Kidney epithelial cell (primary cell): ENCODE measurements at places on chromosomes 5 and 9.

- no peak for DNase-seq
Observed at GRCh38 chr9:134396258-134396742, 70.0 kb downstream of the RXRA start.

DNA sequence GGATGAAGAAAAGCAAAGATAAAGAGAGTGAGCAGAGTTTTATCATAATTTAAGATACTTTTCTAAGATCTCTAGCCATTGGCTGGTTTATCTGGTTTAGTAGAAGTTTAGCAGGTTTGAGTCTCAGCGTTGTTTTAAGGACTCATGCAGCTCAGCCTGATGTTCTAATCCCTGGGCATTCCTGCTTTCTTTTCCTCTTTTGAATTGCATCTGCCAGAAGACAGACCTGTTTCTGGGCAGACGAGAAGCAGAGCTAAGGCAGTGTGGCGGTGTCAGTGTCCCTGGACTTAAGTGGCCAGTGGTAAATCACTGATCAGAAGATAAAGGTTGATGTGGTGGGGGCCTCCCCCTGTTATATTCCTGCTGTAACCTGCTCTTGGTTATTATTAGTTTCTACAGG is 138.6 kb downstream of the ADCY2 start:
- no peak for DNase-seq

DNA sequence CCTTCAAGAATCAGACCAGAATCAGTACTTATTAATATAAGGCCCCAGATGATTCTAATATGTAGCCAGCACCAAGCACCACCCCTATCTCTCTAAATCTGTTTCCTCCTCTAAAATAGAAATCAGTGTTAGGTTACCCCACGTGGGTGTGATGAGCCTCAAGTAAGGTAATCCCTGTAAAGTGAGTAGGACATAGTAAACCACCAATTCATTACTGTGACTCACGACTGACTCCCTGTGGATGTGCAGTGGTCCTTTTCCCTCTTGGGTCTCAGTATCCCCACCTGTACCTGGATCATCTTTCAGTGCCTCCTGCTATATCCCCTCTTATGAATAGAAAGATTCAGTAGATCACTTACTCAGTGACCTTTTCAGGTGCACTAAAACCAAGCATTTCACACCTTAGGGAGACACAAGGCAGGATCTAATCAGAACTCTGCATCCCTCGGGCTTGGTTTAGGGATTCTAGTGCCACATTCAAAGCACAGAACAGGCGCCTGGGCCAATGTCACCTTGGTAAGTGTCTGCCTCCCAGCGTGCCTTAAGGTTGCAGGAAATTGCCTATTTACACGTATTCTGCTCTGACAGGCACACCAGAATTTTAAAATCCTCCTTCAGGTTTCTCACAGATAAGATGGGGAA is 12.2 kb upstream of the ALDH1B1 start:
- no peak for DNase-seq

- no peak for DNase-seq
Observed at GRCh38 chr5:17230808-17231525, 13.5 kb downstream of the BASP1 start.

DNA sequence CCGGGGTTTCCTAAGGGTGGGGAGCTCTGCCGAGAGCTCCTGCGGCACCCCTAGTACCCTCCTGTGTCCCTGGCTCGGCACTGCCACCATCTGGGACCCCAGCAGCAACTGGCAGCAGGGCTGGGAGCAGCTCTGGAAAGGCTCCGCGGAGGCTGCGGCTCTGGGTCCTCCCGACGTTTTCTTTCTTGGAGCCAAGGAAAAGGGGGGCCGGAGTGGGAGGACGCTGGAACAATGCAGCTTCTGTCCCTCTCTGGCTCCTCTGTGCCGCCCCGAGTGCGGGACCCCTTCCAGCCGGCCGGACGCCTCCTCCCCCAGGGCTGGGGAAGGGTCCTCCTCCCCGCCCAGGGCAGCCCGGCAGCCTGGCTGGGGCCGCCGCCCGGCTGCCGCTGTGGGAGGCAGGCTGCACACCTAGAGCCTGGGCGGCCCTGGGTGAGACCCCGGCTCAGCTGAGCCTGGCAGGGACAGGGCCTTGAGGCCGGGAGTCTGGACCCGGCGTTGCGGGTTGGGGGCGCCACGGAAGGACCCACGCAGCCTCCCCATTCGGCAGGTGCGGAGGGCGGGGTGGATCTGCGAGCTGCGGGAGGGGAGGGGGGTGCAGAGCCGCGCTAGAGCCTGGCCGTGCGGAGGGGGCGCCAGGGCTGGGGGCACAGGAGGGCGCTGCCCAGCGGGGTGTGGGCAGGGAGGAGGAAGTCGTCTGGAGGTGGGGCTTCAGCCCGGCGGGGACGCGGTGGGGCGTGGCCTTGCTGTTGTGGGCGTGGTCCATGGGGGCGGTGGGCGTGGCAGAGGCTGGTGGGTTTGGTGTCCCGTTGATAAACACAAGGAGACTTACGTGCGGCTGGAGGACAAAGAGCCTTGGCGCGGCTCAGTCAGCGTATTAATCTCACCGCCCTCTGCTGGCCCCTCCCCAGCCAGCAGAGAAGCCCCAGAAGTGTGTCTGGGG is 15.1 kb downstream of the GPSM1 start:
- no peak for DNase-seq

- no peak for DNase-seq
Observed at GRCh38 chr5:177508837-177509236, 789 bp downstream of the DOK3 start.

GRCh38 chr5:32534041-32534440 is 51.3 kb upstream of the SUB1 start:
- no peak for DNase-seq

DNA sequence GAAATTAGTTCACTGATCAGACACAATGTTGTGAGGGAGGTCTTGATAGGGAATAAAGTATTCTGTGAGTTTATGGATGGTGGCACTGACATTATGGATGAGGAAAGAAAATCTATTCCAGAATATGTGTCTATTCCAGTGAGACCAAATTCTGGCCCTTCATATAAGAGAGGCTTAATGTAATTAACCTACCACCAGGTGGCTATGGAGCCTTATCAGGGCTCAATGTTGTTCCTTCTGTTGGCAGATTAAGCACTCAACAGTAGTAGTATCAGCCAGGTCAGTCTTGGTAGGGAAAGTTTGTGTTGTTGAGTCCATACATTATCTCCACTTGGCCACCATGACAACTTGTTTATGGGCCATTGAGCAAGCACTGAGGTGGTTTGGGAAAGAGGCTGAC is 41.7 kb upstream of the BARX1 start:
- no peak for DNase-seq
